Forelimb muscle (tissue), 1 donor: ENCODE measurements at places on chromosomes 11 and 22. TPM values are rescaled to one million over a fixed set of nuclear protein-coding genes. Genes with fewer than 3 reads are reported as not detected.

NUCB2 gene
- 41.3 TPM for polyA plus RNA-seq

GRCh38 chr11:110968348-110969062, 256.3 kb upstream of the ARHGAP20 start:
- no peak for DNase-seq

PIWIL4 gene
- polyA plus RNA-seq: 4.1 TPM

RFPL2 gene
- 0.16 TPM for polyA plus RNA-seq

GRCh38 chr11:58992489-58992888, 53.2 kb downstream of the GLYATL1 start:
- DNase-seq: no peak

GRCh38 chr11:26891501-26891900, 102.4 kb upstream of the FIBIN start:
- no peak for DNase-seq

DNA sequence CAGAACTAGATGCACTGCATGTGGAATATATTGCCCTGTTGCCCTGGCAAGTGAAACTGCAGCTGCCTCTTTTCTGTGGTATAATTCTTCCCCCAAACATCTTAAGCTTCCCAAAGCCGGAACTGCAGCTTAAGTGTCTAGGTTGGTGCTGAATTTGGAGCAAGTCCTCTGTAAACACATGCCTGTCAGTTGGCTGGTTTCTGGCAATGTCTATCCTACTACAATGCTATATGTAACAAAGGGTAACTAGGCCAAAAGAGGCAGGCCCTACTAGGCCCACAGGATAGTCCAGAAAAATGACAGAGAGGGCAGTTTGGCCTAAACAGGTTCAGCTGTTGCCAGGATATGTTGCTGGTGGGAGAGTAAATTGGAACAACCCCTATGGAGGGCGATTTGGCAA, 27.9 kb downstream of the ASCC2 start:
- no peak for DNase-seq

GRCh38 chr11:128689591-128689947, 4.3 kb upstream of the FLI1 start:
- no peak for DNase-seq

GGTLC2 gene
- not detected for polyA plus RNA-seq

- no peak for DNase-seq
Measured at GRCh38 chr22:21451545-21452520, 15.4 kb upstream of the TMEM191C start.

DNA sequence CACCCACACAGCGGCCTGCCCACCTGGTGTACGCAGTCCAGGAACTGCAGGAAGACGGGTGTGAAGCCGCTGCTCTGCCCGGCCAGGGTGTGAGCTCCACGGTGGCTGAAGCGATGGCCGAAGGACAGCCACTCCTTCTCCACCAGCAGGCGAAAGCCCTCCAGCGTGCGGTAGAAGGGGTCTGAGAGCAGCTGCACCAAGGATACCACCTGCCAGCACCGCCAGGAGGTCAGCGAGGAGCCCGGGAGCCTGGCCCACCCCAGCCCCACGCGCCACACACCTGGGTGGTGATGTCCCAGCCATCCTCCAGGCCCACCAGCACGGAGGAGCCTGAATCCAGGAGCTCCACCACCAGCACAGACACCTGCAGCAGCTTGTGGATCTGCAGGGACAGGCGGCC, 19.6 kb downstream of the SBF1 start:
- DNase-seq: no peak

GRCh38 chr22:23774114-23774921, 1.7 kb downstream of the MMP11 start:
- no peak for DNase-seq

CCT8L2 gene
- polyA plus RNA-seq: not detected

GRCh38 chr11:32068134-32068870, 22.6 kb upstream of the RCN1 start:
- no peak for DNase-seq

DNA sequence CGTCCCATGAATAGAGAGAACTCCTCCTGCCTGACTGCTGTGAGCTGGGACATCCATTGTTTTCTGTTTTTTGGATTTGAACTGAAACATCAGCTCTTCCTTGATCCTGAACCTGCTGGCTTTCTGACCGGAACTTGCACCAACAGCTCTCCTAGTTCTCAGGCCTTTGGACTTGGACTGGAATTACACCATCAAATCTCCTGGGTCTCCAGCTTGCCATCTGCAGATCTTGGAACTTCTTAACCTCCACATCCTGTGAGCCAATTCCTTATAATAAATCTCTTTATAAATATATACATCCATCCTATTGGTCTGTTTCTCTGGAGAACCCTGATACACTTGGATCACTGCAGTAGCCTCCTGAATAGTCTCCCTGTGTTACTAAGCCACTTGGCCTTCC, 42.1 kb downstream of the HTR3A start:
- DNase-seq: peak; percentile 8

- DNase-seq: no peak
Measured at GRCh38 chr11:69393178-69393832, 88.2 kb upstream of the LINC01488 start.

DNA sequence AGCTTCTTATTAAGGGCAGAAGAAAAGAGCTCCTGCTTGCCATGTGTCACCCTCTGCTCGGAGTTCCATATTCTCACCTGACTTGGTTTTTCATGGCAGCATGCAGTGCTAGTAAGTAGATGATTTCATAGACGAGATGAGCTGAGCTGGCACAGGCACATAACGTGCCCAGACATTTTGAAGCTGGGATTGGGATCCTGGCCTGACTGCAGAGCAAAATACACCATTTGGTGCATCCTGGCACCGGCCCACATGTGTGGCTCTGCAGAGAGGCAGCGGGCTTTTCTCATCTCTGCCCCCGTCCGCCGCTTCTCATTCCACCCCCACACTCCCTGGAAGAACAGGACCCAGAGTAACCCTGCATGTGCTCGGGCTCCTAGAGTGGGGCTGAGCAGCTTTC, 24.8 kb downstream of the FAM118A start:
- DNase-seq: no peak

DNA sequence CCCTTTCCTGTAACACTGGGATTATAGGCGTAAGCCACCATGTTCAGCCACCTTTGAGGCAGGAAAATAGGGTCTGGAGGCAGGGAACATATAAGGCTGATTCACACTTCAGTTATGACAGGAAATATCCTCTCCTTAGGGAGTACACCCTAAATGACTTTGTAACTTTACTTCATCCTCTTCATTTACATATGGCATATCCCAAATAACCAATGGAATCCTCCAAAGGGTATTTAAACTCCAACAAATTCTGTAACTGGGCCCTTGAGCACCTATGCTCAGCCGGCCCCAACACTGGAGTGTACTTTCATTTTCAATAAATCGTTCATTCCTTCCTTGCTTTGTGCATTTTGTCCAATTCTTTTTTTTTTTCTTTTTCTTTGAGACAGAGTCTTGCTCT, 1.6 kb upstream of the KAT5 start:
- no peak for DNase-seq

DNA sequence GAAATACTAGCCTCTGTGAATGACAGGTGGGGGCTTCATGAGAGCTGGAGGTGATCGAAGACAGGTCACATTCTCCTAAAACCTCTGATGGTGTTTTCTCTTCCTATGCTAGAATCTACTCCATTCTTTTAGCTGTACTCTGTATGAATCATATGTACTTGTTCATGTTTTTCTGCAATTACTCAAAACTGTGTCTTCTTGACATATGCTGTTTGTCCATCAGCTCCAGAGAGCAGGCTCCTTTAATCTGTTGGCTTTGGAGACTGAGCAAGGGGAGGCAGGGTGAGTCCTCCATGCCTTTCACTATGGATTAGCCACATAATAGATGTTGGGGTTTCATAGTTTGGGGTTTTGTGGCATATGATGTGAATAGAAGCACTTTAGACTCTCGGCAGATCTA, 598.8 kb downstream of the NTM start:
- no peak for DNase-seq

WNT7B gene
- polyA plus RNA-seq: 0.10 TPM

- DNase-seq: no peak
Measured at GRCh38 chr11:57279116-57279515, 42.1 kb upstream of the APLNR start.

MS4A6E gene
- polyA plus RNA-seq: not detected

TEX12 gene
- polyA plus RNA-seq: 0.33 TPM

TPBGL gene
- 0.19 TPM for polyA plus RNA-seq

AQP11 gene
- polyA plus RNA-seq: 1.6 TPM

GRCh38 chr11:18393581-18394274, 635 bp upstream of the LDHA start:
- no peak for DNase-seq

APOL6 gene
- 1.3 TPM for polyA plus RNA-seq

CWF19L2 gene
- 9.4 TPM for polyA plus RNA-seq

- no peak for DNase-seq
Measured at GRCh38 chr11:25775603-25776002, 556.3 kb upstream of the ANO3 start.

- no peak for DNase-seq
Measured at GRCh38 chr11:11706028-11706427, 84.2 kb upstream of the GALNT18 start.

JHY gene
- polyA plus RNA-seq: 1.3 TPM

MDK gene
- polyA plus RNA-seq: 141 TPM

MS4A4E gene
- polyA plus RNA-seq: 1.4 TPM

- no peak for DNase-seq
Measured at GRCh38 chr11:94563848-94564467, 3.2 kb upstream of the PIWIL4 start.

MICALL1 gene
- 47.2 TPM for polyA plus RNA-seq

GRCh38 chr11:41102471-41102870, 357.0 kb downstream of the LRRC4C start:
- no peak for DNase-seq

DNA sequence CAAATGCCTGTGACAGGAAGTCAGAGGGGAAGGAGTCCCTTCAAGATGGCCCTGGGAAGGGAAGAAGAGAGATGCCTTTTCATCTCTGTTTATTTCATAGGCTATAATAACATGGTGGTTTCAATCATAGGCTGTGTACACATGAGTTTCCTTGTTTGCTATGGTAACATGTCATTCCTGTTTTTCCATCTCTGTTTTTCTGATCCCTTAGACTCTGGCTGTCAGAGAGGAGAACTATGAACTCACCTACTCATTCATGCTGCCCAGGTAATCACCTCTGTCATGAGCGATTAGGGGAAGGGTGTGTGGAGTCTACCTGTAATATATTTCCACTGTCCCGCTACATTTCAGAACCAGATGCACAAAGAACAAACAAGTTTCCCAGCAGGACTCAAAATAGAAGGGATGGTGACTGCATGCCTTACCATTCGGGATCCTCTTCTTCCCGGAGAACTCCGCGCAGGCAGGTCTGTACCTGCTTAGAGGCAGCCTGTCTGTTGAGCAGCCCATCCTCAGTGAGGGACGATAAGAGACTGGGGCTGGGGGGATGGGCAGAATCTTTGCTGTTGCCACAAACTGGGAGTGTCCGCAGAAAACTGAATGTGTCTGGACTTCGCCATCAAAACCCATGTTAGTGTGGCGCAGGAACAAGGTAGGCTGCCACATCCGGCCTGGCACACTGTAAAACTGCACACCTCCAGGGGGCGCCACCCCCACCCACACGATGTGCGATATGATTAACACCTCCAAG, 7.1 kb upstream of the PEX26 start:
- no peak for DNase-seq

DNAJB7 gene
- 0.47 TPM for polyA plus RNA-seq

DNA sequence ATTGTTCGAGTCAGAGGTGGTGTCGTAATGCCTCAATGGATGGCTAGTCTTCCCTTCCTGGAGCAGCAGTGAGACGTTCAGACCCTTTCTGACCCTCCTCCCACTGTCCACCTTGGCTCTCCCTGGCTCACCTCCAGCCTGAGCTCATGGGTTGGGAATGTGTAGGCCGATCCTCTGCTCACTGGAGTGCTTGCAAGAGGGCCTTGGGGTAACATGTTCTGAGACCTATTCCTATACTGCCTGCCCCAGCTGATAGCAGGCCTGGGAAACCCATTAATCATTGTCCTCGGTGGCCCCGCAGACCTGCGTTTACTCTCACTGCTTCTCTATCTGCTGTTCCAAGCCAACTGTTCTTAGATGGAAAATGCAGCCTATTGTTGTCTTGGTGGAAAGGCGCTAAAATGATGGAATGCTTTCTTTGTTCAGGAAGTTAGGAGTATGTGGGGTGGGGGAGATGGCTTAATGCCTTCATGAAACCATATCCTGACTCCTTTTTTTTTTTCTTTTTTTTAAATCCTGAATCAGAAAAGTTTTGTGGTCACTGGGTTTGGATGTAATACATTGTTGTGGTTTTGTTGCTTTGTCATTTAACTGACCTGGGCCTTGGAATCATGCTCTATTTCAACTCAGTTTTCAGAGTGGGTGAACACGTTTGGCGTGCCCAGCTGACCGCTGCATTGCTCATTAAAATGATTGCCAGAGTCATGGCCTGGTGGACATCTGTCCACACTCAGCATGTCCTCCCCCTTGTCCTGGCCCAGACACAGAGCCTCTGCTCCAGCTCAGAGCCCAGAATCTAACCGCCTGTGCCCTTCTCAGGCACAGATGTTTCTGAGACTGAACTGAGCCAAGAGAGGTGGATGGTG, 72.5 kb downstream of the MICAL2 start:
- no peak for DNase-seq

DNA sequence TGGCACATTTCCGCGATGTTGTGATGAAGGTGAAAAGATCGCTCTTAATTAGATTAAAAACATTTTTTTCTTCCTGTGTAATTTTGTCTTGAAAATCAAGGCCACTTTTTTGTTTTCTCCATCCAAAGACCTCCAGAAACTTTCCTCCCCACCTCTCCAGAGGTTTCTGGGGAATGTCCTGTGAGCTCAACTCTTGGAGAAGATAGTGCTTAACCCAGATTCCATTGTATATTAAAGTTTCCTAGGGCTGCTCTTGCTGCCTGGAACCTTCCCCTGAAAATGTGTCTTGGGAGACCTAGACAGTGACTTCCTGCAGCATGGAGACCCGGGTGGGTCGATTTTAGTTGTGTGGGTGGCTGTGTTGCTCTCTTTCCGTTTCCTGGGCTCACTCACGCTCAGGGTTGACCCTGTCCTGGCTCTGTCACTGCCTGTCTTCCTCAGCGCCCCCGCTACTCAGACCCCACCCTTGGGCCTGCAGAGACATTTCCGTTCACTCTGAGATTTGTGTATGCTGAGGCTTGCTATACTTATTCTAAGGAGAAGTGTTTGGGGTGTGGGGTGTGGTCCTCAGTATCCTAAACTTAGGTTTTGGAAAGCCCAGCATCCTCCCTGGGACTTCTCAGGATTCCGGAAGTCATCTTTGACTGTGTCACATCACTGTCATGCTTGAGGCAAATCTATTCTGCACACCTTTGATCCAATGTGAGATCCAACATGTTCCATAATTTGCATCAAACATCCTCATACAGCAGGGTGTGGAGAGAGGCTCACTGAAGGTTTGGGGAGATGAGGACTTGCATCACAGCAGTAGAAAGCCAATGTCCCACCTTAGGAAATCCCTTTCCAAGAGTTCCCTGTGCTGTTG, 47.2 kb downstream of the KCNQ1OT1 start:
- peak; percentile 60 for DNase-seq

TIMP3 gene
- 89.6 TPM for polyA plus RNA-seq

DNA sequence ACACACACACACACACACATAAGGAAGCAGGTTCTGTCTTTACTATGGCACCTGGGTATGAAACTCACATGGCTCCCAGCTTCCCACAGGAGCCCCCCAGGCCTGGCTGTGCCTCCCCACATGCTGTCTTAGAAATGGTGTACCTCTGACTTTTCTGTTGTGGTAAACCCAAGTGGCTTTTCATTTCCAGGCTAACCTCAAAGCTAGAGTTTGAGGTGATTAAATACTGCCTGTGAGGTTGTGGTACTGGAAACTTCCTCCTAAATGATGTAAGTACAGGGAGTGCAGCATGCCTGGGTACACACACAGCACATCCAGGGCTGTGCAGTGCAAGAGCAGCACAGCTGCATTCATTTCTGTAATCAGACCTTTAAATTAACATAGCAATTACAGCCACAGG, 34.4 kb downstream of the ME3 start:
- DNase-seq: no peak
